ENCODE measurements at places on chromosomes 12 and 14.

GRCh38 chr14:89399594-89400068 is 17.4 kb downstream of the FOXN3 start:
- DNase-seq = no peak

- DNase-seq = no peak
Observed at GRCh38 chr12:15289192-15289591, 33.1 kb upstream of the PTPRO start.

DNA sequence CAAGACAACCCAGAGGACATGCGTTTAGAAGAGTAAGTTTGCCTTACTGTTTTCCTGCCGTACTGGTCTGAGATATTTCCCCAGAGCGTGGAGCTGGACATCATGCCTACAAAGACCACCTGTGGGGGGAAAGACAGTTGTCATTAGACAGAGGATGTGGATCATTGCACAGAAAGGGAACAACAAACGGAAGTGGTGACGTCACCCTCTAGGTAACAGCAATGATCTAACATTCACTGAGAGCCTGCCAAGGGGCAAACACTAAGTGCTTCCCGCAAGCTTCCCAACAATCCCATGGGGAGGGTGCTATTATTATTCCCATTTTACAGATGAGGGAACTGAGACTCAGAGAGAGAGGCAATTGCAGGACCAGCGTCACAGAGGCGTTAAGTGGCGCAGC is 48.5 kb downstream of the SVOP start:
- no peak for DNase-seq

DNA sequence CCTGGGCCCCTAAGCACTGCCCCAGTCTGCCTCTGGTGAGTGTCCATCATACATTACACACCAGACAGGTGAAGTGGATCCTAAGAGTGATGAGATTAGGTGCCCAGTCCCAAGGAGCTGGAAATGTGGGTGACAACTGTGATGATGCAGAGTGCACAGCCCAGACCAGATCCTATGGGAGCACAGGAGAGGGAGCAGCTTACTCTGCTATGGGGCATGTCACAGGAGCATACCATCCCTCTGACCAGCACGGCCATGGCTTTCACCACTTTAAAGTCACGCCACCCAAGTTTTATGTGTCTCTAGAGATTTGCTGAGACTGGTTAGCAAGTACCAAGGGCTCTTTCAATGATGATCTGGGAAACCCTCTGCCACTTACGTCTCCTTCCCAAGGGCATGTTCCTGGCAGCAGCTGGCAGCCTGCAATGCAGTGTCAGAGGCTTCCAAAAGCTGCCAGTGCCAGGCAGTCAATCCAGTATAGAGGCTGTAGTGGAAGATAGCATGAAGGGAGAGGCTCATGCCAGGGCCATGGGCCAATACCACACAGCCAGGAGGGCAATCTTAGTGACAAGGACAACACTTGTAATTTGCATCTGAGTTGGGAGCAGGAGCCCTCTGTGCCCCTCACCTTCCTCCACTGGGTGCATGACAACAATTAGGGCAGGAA is 40.2 kb downstream of the STAB2 start:
- no peak for DNase-seq

DNA sequence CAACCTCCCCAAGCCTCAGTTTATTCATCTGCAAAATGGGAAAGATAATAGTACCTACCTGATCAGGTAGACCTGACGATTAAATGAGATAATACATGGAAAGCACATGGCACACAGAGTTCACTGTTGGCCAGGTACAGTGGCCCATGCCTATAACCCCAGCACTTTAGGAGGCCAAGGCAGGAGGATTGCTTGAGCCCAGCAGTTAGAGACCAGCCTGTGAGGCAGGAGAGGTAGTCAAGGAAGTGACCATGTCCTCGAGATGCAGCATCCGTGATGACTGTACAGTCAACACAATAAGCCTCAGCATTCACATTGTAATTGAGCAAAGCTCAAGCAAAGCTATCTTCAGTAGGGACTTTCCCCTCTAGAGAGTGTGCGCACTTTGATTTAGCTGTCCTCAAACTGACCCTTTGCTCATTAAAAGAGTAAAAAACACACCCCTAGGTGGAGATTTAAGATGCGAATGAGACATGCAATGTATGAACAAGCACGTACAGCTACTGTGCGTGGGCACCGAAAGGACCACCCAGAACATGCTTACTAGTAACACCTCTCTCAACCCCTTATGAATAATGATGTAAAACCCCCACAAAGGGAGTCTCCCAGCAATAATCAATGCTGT is 9.9 kb downstream of the ISCU start:
- DNase-seq = no peak

DNA sequence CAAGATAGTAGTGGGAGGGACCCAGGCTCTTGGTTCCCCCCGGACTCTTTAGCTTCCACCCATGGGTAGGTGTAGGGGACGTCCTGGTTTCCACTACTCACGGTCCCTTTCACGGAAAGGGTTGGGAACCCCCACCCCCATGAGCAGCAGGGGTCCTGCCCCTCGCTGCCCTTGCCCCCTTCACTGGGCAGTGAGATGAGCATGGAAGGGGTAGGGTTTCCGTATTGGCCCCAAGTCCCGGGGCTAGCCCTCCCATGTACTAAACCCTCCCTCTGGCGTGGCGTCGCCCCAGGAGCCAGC is 12.7 kb downstream of the AGAP2 start:
- no peak for DNase-seq

DNA sequence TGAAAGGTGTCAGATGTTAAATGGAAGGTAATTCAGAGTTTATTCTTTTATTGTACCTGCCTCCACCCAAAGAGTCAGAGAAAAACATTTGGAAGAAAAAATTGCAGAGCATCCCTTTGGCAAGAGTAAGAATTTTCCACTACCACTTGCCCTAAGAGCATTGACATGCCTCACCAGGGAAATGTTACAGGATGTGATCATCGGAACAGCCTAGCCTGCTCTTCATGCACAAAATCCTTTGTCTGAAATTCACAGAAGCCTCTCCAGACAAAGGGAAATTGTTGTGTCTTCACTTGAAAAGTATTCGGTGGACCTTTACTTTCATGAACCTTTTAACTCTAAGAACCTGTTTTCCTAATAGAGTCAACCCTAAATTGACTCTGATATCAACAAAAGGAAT is 36.9 kb downstream of the ATP2A2 start:
- no peak for DNase-seq

GRCh38 chr12:48936379-48936979 is 11.2 kb upstream of the FKBP11 start:
- DNase-seq = no peak

GRCh38 chr14:102754370-102755262 is 22.6 kb upstream of the TRAF3 start:
- no peak for DNase-seq

DNA sequence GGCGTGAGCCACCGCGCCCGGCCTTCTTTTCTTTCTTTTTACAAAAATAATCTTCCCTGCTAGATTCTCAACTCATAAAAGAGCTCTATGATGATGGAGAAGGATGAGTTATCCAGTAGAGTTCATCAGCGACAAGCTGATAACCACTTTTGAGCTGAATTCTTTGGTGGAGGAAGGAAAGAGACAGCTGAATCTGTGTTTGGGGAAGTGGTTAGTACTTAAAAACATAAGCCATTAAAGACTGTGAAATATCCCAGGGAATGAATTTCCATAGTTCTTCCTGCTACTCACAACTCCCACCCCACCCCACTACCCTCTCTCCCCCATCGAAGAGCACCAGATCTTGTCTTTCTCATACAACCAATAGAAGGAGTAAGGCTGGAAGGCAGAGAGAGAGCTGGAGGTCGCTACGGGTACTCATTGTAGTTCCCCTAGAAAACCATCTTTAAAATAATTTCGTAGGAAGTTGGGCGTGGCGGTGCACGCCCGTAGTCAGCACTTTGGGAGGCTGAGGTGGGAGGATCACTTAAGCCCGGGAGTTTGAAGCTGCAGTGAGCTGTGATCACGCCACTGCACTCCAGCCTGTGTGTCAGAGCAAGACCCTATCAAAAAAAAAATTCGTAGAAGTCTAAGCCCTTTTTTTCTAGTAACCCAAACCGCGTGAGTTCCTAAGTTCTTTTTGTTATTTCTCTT is 647 bp upstream of the ESPL1 start:
- DNase-seq = no peak

- no peak for DNase-seq
Observed at GRCh38 chr14:52563120-52563519, 10.5 kb downstream of the GPR137C start.

- no peak for DNase-seq
Observed at GRCh38 chr12:47234576-47235141, 154.9 kb upstream of the AMIGO2 start.

DNA sequence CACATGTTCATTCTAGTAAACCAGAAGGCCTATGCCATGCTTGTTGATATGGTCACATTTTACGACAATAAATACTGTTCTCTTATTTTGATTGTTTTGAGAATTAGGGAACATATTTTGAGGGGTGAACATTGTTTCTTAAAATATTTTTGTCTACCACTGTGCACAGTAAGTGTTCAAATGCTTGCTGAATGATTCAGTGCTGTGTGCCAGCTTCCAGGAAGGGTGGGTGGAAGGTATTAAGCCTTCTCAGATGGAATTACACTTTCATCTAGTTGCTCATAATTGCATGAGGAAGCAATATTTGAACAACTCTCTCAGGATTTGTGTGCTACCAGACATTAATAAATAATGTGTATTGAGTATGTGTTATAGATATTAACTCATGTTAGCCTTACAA is 15.5 kb upstream of the TMX1 start:
- DNase-seq = no peak

DNA sequence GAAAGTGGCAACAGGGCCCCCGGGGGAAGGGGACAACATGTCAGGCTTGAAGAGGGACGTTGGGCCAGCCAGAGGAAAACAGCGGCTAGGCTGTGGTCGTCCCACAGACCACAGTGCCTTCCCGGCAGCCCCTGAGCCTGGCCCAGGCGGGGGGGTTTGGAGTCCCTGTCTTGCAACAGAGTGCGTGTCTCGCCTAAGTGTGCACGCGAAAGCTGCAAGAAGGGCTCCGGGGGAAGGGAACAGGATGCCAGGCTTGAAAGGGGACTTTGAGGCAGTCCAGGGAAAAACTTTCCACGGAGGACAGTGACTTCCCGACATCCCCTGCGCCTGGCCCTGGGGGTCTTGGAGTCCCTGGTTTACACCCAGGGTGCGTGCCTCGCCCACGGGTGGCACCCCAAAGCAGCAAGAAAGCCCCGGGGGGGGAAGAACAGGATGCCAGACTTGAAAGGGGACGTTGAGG is 157.5 kb upstream of the ALG10B start:
- DNase-seq = no peak

DNA sequence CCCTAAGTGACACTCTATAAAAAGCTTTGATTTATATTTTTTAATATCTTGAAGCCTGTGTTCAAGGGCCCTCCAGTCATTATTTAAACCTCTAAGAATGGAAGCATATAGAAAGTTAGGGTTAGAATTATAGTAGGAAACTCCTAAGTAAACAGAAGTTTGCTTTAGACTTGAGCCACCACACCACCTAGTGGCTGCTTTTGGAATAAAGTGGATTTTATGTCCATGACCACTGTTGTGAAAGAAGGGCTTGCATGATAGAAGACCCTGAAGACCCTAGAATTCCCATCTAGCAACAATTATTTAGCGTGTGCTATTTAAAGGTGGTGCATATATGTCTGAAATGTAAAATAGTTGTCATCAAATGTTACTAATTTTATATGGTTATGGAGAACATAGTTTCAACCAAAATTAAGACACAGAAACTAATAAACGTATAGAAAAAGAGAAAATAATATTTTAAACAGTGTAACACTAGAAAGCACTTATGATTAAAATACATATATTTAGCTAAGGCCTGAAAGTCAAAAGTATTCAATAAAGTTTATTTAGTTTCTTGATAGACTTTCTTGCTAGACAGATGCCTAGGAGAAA is 21.3 kb downstream of the LRRIQ1 start:
- DNase-seq = peak; percentile 19

Measured in GM12864 (cell line).